Left hindlimb (tissue), 1 donor: ENCODE measurements at places on chromosomes 5 and 9.

- DNase-seq: no peak
Observed at GRCh38 chr5:122063836-122064235, 14.2 kb downstream of the LOX start.

DNA sequence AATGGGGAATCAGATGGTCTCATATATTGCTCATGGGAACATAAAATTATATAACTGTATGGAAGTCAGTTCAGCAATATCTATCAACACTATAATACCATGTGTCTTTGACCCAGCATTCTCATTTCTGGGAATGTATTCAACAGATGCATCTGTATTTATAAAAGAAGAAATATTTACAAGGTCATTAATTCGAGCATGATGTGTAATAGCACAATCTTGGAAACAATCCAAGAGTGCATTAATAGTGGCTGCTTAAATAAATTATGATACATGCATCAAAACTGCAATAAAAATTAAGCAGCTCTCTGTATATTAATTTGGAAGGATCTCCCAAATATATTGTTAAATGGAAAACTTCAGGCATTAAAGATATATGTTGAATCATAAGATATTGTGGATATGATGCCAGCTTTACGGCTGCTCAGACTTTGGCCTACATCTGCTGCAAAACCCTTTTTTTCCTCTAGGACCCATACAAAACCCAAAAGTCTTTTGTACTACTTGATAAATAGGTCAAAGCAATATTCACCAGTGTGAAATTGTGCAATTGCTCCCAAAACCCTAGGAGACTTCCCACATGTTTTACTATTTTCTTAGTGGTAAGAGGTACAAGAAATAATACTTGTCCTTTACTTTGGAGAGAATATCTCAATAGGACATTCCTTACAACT is 45.3 kb upstream of the ISOC1 start:
- DNase-seq: no peak

GRCh38 chr9:131954299-131954698 is 125.4 kb downstream of the MED27 start:
- DNase-seq: no peak

GRCh38 chr5:169298193-169298592 is 2.7 kb downstream of the SLIT3 start:
- no peak for DNase-seq

GRCh38 chr9:127848756-127849504 is 5.5 kb downstream of the ENG start:
- DNase-seq: no peak

- DNase-seq: no peak
Observed at GRCh38 chr5:34469971-34470370, 186.2 kb upstream of the RAI14 start.

DNA sequence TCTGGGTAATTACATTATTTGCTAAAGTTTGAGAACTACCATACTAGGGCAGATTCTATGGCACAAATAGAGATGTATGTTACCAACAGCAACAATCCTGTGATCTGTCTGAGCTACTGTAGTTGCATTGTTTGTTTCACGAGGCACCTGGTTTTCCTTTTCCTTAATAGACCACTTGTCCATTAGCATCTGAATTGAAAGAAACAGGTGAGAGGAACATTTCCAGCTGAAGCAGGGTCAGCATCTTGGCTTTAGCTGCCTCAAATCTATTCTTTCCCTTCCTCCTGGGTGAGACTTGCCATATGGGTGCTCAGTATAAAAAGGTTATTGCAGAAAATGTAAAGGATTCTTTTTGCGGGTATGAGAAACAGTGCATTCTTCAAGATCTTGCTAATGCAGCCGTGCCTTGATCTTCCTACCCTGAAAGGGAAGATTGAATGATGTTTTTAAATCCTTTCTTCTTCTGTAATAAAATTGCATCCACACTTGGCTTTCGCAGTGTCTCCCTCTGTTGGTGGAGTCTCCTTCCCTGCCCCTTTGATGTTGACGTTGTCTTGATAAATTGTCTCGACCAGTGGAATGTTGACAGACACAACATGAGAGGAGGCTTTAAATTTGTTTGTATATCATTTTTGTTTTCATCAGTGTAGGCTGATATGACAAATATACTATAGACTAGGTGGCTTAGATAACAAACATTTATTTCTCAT is 118.0 kb upstream of the BRINP1 start:
- no peak for DNase-seq

- DNase-seq: peak; percentile 44
Observed at GRCh38 chr5:38265546-38266179, 7.3 kb downstream of the EGFLAM start.

DNA sequence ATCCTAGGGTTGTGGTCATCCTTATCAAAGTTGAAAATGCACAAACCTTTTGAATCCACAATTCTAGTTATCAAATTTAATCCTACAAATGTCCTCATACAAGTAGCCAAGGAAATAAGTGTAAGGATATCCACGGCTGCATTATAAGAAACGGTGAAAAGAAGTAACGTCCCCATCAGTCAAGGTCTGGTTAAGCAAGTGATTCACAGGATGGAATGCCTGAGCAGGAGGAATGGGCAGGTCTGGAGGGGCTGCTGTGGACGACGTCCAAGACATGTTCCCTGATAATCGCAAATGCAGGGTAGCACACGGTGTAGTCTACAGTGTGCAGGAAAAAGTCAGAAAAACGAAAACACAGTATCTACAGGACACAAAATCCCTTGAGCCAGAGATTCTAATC is 118.6 kb downstream of the ADAMTS2 start:
- DNase-seq: peak; percentile 19

- no peak for DNase-seq
Observed at GRCh38 chr9:114602620-114603019, 8.5 kb upstream of the TMEM268 start.

DNA sequence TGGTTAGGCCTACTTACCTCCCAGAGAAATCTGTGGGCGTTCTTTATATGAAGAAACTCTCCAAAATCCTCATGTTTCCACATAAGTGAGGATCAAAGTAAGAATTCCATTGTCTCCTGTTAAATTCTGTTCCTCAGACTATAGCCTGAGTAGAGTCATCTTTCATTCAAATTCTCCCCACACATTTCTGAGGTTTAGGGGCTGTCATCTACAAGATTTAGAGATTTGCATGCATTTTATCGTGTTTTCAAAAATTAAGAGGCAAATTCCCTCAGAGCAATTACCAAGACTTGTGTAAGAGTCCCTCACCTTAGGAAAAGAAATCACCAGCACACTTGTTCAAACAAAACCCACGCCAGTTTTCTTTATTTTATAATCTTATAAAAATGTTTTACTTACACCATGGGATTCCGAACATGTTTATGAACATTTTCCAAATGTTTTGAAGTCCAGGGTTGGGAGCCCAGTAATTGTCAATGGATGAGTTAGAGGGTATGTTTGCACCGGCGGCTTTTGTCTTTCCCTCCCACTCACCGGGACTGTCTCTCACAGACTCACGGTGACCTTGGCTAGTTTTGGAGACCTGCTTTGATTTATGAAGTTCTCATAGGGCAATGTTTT is 367.6 kb downstream of the ENC1 start:
- DNase-seq: no peak

DNA sequence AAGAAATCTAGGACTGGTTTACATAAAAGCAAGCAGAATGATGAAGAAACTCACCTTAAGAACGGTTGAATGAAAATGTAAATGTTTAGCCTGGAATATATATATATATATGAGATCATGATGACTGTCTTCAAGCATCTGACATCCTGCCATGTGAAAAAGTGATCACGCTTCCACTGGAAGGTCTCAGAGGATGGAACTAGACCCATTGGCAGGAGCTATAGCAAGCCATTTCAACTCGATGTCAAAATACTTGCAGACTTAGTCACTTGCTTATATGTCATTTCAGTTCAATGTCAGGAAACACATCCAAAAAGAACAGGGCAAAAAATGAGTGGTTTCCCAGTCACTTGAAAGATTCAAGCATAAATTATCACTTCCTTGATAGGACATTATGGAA is 22.2 kb upstream of the TMEM161B start:
- no peak for DNase-seq

DNA sequence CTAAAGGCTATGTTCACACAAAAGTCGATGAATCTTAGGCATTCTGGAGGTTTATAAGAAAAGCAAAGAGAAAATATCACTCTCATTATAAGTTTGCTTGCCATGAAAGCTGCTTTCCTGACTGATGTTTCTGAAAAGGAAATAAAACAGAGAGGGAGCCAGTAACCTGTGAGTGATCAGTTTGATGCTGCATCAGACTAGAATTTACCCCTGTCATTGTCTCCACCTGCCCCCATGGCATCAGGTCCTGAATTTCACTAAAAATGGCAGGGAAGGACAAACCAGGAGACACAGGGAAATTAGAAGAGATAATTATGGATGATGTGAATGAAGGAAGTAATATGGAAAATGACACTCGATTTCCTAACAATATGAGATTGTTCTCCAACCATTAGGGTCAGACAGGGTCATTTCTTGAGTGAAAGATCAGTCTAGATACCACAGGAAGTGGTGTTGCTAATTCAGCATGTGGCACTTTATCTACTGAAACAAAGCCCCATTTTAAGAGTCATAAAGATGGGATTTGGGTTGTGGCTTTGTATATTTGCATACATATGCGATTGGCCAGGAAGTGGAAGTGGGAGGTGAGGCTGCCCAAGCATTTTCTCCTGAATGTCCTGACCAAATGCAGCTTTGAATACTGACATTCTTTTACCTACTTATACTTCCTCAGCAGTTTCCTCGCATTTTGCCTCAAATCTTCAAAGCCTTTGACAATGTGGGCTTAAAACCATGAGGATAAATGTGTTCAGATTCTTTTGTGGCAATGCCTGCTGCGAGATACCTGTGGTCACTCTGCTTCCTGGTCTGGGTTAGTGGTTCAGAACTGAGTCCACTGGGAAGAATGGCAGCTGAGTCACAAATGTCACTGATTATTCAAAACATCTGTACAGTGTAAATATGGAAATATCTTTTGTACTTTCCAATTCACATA is 29.7 kb downstream of the MEGF10 start:
- DNase-seq: no peak

- DNase-seq: peak; percentile 64
Observed at GRCh38 chr9:110183208-110184145, 24.5 kb downstream of the C9orf152 start.

DNA sequence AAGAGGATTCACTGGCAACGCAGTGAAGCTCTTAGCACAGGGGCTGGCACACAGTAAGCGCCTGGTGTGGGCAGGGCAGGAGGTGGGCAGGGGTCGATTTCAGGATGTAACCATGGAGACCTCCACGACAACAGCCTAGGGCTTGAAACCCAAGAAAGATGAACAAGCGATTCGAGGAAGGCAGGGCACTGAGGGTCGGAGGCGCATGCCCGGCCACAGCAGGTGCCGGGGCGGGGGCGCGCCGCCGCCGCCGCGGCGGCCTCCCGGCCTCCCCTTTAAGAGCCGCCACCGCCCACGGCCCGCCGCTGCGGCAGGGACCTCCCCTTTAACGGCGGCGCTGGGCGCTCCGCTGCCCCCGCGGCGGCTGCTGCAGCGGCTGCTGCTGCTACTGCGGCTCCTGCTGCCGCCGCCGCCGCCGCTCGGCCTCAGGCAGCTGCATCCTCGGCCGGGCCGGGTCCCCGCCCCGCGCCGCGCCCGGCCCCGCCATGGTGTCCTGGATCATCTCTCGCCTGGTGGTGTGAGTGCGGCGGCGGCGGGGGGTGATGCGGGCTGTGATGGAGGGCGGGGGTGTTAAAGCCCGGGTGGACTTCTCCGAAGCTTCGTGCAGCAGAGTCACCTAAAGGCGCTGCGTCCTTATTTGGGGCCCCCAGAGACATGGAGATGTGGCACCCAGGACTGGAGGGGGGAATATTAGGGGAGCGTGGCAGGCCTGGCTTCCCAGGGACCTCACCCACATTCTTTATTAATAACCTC is at the start of gene REEP2:
Gene REEP2, plus strand, starts transcription at position 334 of the 753 bp plus-strand sequence. Its CDS starts 152 bp downstream, at position 486.
- peak; percentile 60 for DNase-seq

- DNase-seq: peak; percentile 11
Observed at GRCh38 chr5:1447671-1448361, 2.6 kb upstream of the SLC6A3 start.

- DNase-seq: no peak
Observed at GRCh38 chr5:121969660-121970295, 8.0 kb downstream of the SRFBP1 start.

- DNase-seq: no peak
Observed at GRCh38 chr5:81228084-81228483, 5.0 kb upstream of the CKMT2 start.

DNA sequence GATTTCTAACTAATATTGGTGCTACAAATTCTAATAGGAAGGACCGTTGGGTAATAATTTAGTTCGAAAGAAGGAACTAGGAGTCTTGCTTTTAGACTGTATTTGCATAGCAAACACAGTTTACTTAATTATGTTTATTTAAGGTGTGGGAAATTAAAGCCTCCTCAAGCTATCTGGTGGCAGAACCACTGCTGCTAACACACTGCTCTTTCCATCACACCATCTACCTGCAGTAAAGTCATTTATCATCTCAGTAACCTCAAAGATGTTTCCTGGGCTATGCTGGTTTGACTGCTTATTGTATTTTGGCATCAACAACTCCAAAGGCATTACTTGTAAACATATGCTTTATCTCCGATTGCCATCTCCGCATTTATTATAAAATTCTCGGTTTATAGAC is 114.3 kb downstream of the DEPDC1B start:
- no peak for DNase-seq

DNA sequence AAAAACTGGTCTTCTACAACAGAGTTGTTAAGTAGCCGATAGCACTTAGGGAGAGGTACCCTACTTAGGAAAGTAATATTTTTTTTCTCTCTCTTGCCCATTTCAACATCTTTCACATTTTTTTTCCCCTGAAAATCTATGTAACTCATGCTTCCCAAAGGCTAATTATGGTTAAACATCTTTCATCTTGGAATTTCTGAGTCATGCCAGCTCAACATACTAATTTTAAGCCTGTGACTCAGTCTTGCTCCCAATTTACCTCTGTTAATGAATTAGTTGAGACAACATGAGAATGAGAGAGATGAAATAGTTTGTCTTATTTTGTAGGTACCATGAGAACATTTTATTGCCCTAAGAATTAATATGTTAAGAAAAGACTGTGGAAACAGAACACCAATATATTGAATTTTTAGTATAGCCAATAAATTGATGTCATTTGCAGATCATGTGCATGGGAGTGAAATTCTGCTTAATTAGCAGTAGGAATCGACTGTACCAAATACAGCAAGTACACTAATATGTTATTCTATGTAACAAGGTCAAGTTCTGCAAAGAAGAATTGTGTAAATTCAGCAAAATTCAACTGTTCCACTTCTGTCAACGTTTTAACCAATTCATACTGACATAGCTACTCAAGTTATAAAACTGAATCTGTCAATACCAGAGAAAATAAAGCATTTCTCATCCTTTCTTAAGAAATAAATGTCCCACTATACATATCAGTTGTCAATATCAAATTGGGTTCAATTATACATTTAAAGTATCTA is 550.0 kb downstream of the PTPRD start:
- no peak for DNase-seq

- DNase-seq: peak; percentile 91
Observed at GRCh38 chr5:14440582-14441431, 140.8 kb upstream of the OTULINL start.

GRCh38 chr5:88542786-88543185 is 274.1 kb upstream of the TMEM161B start:
- DNase-seq: no peak

DNA sequence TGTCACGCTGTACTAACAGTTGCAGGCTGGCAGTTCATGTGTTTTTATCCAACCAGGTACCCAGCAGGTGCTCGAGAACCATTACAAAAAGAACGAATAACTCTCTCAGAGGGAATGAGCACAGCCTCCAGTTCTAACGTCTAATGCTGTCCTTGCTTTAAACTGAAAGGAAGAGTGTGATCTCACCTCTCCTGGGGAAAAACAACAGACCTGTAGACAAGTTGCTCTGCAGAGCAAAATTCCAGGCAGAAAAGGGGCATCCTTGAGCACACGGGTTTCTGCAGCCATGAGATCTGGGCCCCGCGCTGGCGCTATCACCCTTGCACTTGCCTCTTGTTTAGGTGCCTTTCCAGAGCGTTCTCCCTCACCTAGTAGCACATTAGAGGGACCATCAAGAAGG is 92.5 kb upstream of the DNAH5 start:
- DNase-seq: no peak
